ENCODE measurements at places on chromosomes 6 and 20. TPM values are rescaled to one million over a fixed set of nuclear protein-coding genes. Genes with fewer than 3 reads are reported as not detected.

Gene SOX12
- total RNA-seq: 4.4 TPM

Gene SENP6
- total RNA-seq: 78.8 TPM

Gene C20orf204
- total RNA-seq: 0.98 TPM

Gene ULBP2
- total RNA-seq: not detected

Gene SYCP2L
- total RNA-seq: 0.25 TPM

DNA sequence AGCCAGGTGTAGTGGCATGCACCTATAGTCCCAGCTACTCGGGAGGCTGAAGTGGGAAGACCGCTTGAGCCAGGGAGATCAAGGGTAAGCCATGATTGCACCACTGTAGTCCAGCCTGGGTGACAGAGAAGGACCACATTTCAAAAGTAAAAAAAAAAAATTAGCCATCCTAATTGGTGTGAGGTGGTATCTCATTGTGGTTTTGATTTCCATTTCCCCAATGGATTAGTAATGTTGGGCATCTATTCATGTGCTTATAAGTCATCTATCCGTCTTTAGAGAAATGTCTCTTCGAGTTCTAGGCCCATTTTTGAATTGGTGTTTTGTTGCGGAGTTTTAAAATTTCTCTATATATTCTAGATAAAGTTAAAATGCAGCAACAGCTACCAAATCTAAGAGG is 21.7 kb downstream of the ABHD12 start:
- DNase-seq: no peak

DNA sequence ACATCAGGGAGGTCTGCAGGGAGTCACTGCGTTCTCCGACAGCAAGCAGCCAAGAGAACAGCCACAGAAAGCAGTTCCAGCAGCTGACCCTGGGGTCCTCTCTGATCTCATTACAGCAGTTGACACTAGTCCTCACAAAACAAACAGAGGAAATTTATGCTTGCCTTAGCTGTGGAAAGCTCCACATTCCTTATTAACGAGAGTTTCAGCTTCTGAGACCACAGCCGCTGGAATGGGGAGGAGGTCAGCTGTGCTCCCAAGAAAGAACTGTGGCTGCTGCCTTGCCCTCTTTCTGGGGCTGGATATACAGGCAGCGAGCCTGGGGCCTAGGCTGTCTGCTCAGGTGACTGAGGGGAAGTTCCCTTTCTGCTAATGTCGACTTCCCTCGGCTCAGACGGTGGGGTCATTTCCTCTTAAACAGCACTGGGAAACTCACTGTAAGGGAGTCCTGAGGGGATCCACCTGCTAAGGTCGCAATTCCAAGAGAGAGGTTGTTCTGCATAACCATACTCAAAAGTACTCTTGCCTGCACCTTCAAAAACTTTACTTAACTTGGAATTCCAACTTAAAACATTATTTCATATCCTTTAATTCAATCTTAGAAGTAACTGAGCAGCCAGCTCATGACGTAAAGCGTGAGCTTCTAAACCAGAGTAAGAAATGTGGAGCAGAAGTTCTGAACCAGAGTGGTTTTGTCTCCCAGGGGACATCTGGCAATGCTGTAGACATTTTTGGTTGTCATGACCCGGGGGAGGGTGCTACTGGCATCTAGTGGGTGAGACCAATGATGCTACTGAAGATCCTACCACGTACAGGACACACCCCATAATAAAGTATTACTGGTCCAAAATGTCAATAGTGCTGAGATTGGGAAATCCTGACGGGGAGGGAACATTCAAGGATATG is 80.3 kb downstream of the BACH2 start:
- DNase-seq: no peak

- no peak for DNase-seq
Observed at GRCh38 chr6:138844192-138844591, 48.3 kb downstream of the ECT2L start.

DNA sequence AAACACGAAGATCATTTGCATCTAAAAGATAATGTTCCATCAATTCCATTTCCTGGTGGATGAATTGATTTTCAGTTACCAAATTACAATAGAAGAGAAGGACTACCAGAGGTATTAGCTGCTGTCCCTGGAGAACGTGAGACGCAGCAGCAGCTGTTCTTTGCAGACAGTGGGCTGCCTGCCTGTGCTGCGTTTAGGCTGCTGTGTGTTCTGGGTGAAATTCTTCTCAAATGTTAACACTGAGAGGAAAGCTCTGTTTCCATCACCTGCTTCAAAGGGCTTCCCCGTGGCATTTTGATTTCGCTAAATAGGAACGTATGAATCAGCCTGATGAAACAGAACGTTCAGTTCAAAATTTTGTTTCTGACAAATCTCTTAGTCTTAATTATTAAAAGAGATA is 362.2 kb downstream of the C6orf118 start:
- no peak for DNase-seq

GRCh38 chr6:21871831-21872230 is 278.3 kb downstream of the SOX4 start:
- DNase-seq: no peak

- DNase-seq: no peak
Observed at GRCh38 chr6:72890233-72890632, 268.4 kb downstream of the KCNQ5 start.

- no peak for DNase-seq
Observed at GRCh38 chr20:37948956-37949355, 46.0 kb downstream of the VSTM2L start.

DNA sequence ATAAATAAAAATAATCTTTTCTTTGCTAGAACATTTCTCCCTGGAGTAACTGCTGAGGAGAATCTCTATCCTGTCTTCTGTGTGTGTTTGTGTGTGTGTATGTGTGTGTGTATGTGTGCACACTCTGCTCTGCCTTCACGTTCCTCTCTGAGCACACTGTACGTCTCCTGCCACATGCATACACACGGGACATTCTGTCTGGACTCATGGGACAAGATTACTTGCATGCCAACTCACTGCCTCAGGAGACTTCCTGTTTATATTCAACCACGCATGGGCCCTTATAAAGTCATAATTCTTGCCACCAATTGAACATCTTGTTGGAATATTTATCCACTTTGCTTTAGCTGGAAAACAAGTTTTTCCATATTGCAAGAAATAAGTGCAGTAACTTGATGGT is 930.6 kb downstream of the KIF16B start:
- no peak for DNase-seq

- no peak for DNase-seq
Observed at GRCh38 chr6:42401613-42401951, 50.1 kb downstream of the TRERF1 start.

DNA sequence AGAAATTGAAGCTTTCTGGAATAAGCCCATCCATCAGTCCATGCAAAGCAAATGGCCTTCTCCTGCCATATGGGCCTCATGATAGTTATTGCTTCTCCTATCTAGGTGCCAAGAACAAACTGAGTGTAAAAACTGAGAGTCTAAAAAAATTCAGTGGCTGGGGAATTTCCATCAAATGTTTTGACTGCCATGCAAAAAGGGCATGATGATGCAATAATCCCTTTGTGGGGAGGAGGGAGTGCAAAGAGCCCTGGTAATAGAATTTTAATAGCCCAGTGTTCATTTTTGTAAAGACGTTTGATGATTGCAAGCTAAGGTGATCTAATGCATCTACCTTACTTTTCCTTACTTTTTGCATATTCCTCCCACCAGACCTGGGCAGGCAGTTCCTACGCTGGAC is 683.7 kb downstream of the EPM2A start:
- no peak for DNase-seq

- no peak for DNase-seq
Observed at GRCh38 chr6:79894939-79895338, 52.4 kb downstream of the ELOVL4 start.

GRCh38 chr6:12013307-12013719 is 1.2 kb downstream of the HIVEP1 start:
- no peak for DNase-seq
